NCI-H1092 (cell line): ENCODE measurements at places on chromosomes 1 and 21.
A peak's percentile ranks its signal among the peaks of the same experiment; 100 is the strongest.

DNA sequence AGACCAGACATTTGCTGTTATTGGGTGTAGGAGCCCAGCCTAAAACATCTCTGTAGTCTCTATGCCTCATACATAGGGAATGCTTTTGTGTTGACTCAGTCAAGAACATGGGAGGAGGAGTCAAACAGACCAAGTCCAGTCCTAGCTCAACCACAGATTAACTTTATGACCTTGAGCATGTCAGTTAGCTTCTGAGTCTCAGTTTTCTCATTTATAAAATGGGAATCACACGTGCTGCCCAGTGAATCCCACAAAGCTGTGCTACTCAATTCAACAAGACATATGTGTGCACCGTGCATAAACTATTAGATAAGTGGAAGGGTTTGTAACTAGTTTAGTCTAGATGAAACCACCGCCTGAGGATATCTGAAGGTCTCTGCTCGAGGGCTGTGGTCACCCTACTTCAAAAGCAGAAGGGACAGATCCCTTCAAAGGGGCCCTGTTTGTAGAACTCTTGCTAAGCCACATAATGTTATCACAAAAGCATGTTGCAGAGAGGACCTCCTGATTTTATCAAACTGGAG, 109.5 kb upstream of the NFIA start:
- no peak for DNase-seq

DNA sequence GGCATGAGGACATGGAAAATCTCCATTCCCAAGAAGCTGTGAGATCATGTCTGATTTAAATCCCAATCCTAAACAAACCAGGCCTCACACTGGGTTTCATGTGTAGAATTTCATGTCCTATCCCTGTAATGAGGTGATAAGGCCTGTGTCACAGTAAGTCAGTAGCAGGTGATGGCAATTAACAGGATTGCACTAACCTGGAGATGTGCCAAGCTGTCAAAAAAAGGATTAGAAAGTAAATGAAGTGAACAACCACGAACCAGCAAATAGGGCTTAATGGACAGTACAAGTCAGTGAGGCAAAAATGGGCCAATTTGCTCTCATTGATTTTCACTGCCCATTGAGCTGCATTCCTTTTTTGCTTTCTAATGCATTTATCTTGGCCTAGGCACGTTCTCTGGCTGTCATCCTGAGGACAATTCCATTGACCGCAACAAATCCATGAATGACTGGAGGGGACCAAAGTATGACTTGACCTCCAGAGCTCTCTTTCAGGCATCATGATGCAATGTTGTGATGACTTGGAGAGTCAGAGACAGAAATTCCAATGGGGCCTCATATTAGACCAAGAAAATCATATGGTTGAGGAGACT, 673.6 kb upstream of the ADGRL2 start:
- DNase-seq = no peak

DNA sequence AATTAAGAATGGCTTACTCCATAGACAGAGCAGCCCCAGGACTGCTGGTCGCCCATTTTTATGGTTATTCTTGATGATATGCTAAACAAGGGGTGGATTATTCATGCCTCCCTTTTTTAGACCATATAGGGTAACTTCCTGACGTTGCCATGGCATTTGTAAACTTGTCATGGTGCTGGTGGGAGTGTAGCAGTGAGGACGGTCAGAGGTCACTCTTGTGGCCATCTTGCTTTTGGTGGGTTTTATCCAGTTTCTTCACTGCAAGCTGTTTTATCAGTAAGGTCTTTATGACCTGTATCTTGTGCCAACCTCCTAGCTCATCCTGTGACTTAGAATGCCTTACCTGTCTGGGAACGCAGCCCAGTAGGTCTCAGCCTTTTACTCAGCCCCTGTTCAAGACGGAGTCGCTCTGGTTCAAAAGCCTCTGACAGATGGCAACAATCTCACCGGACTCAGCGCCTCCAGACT, 5.2 kb upstream of the AGPAT3 start:
- DNase-seq = no peak

GRCh38 chr1:153932156-153933131, 9.7 kb upstream of the GATAD2B start:
- no peak for DNase-seq

GRCh38 chr21:46425571-46425970, 33.1 kb upstream of the DIP2A start:
- DNase-seq = peak; percentile 61

DNA sequence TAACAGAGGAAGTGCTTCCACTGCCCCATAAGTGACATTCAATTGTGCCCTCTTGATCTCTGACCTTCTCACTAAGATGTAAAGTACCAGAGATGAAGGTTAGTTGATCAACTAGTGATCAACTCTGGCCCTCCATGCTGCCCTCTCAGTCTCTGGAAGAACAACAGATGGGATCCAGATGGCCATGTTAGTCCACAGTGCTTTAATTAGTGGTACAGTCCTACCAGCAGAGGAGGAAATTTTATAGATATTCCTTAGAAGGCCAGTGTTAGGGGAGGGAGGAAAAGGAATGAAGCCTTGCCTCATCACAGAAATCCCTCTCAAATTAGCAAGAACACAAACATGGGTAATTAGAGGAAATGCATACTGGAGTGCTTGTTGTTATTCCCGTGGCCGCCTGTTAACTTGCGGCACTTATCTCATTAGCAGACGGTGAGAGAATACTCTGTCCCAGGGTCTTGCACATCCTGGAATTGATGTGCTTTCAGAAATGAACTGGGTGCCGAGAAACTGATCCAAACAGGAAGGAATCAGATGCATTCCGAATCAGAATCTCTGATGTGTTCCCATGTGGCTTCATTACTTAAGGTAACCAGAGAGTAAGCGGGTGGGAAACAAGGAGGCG, 91.1 kb upstream of the RGS4 start:
- DNase-seq = no peak

- no peak for DNase-seq
Measured at GRCh38 chr1:180213401-180214170, 16.5 kb upstream of the LHX4 start.

DNA sequence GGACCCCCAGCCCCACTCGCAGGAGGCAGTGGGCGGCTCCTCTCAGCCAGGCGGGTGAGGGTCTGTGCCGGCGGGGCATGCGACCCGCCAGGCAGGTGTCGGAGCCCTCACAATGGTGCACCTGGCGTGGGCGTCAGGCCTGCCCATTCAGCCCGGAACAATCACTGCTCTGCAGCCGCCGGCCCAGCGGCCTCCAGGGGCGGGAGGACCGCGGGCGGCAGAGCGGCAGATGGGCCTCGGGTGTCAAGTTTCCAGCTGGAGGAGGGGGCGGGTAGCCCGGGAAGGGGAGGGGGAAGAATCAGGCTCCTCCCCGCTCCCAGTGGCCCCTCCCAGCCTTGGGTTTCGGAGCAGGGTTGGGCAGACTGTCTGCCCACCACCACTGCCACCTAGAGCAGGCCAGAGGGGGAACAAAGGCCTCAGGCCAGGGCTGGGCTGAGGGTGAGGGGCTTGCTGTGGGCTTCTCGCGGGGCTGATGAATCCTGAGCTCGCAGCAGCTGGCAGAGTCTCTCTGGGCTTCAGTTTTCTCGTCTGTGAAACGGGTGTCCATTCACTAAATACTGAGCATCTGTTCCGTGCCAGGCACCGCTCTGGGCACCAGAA, 39.5 kb upstream of the CASZ1 start:
- DNase-seq = peak; percentile 97

- DNase-seq = no peak
Measured at GRCh38 chr1:220380885-220381284, 108.6 kb upstream of the RAB3GAP2 start.

GRCh38 chr1:159173320-159173719, 1.9 kb downstream of the CADM3 start:
- no peak for DNase-seq

DNA sequence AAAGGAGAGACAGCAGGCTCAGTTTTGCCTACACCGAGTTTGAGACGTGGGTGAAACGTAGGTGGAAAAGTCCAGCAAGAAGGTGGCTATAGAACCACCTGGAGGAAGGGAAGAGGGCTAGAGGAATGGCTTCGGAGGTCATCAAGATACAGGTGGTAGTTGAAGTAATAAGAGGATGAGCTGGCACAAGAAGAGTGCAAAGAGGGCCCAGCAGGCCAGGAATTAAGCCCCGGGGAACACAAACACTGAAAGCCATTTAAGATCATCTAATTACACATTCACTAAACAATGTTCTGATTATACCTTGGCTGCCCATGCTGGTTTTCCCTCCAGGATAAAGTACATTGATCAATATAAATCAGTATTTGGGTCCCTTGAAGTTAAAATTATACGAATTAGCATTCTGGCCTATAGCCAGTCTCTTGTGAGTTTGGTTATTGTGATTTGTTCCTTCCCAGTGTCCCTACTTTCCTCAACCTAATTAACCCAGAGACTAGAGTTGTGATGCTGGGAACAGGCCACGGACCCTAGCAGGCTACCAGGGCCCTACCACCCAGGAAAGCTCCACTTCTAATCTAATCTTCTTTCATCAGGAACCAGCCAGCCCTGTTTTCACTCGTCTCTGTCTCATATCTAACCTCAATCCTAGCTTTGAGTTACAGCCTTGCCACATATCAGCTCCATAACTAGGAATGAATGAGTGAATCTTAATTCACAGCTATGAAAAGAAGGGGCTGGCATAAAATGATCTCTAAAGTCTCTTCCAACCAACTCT, 26.4 kb upstream of the PPP1R15B start:
- DNase-seq = no peak

DNA sequence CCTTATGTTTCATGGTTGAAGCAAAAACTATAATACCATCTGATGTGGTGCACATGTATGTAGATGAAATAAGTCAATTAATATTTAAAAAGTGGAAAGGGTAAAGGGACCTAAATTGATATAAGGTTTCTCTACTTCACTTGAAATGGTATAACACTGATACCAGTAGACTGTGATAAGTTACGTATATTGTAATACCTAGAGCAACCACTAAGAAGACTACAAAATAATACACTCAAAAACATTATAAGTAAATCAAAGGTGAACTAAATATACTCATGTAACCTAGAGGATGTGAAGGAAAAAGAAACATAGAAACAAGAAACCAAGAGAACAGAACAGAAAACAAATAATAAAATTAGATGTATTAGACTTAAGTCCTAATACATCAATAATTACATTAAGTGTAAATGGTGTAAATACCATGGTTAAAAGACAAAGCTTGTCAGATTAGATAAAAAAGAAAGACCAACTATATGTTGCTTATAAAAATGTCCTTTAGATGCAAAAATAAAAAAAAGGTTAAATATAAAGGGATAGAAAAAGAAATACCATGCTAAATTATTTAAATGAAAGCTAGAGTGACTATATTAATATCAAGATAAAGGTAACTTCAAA, 118.8 kb downstream of the LRRC7 start:
- no peak for DNase-seq

GRCh38 chr21:42499444-42500112, 3.6 kb upstream of the RSPH1 start:
- DNase-seq = no peak
